ENCODE measurements at places on chromosomes 2 and 18.

GRCh38 chr2:98334439-98335078 lies 11.7 kb upstream of the CNGA3 start:
- no peak overlapping the region for H3K4me3 ChIP-seq
- no peak for DNase-seq
- peaks cover 21% of the 10 kb centered on the region for H3K4me1 ChIP-seq

- no peaks in the 10 kb centered on the region for H3K27me3 ChIP-seq
- H3K4me1 ChIP-seq, result no peaks in the 10 kb centered on the region
- DNase-seq, result no peak
- no peak overlapping the region for H3K4me3 ChIP-seq
Observed at GRCh38 chr2:3223080-3223923, 154.3 kb downstream of the EIPR1 start.

DNA sequence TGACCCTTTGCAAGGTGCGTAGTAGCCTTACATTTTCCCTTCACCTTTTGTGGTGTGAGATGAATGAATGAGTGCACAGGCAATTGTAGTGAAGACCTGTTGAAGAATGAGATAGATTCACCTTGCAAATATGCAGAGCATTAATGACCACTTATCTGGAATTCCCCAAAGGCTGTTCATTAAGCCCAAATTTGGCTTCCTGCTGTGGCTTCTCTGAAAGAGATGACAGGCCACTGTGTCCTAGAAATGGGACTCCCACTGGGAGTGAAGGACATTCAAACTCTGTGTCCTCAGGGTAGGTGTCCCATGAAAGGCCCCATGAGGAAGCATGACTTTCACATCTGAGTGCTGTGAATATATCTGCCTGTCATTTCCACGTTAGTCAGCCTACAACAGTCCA lies 1821.8 kb upstream of the PIK3C3 start:
- H3K36me3 ChIP-seq, result no peaks in the 10 kb centered on the region
- DNase-seq, result no peak
- H3K27me3 ChIP-seq, result no peaks in the 10 kb centered on the region
- no peaks in the 10 kb centered on the region for H3K4me1 ChIP-seq
- no peak overlapping the region for H3K4me3 ChIP-seq

GRCh38 chr2:107592280-107592624 lies 234.4 kb upstream of the RGPD4 start:
- H3K4me3 ChIP-seq, result no peak overlapping the region
- H3K27ac ChIP-seq, result no peak overlapping the region
- no peaks in the 10 kb centered on the region for H3K4me1 ChIP-seq
- no peak for DNase-seq
- H3K27me3 ChIP-seq, result no peaks in the 10 kb centered on the region

DNA sequence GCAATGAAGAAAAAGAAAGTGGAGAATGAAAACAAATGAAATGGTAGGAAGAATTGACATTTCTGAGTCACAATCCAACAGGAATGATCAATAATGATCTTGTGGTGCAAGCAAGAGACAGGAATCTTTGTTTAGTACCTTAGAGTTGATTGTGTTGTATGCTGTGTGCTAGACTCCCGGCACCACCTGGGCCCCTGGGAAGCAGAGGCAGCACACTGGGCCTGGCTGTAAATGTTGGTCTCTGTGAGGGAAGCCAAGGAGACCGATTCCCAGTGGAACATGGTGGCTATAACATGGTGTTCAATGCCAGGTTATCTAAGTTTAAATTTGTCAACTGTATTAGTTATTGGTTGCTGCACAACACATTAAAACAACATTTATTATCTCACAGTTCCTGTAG lies 9.8 kb upstream of the CWC22 start:
- peaks cover 5% of the 10 kb centered on the region for H3K27me3 ChIP-seq
- peak overlapping the region; percentile 3 for H3K27ac ChIP-seq
- no peaks in the 10 kb centered on the region for H3K4me1 ChIP-seq
- H3K4me3 ChIP-seq, result no peak overlapping the region
